Esophagus mucosa (tissue), 1 donor: ENCODE measurements at places on chromosomes 2 and 18. TPM values are rescaled to one million over a fixed set of nuclear protein-coding genes. Genes with fewer than 3 reads are reported as not detected.

Gene EFHD1
- 1.1 TPM for total RNA-seq

Gene FAM110C
- 44.3 TPM for total RNA-seq

Gene SCG2
- total RNA-seq: 0.12 TPM

Gene ANO7
- 0.12 TPM for total RNA-seq

Gene TUBA3E
- total RNA-seq: not detected

Gene FBLN7
- 1.4 TPM for total RNA-seq

Gene SUPT7L
- 11.7 TPM for total RNA-seq

Gene RAB6C
- not detected for total RNA-seq

Gene IL36RN
- total RNA-seq: 64.1 TPM

Gene CDH2
- not detected for total RNA-seq

Gene SLC9A4
- 0.08 TPM for total RNA-seq

Gene CLEC4F
- total RNA-seq: not detected

Gene DSC1
- total RNA-seq: 0.52 TPM

Gene ITGB6
- total RNA-seq: 24.2 TPM

Gene DPYSL5
- total RNA-seq: not detected

Gene AFF3
- 0.96 TPM for total RNA-seq

Gene SPDYA
- 0.92 TPM for total RNA-seq

Gene HOXD12
- not detected for total RNA-seq

Gene PSMA8
- total RNA-seq: not detected

Gene C2orf78
- not detected for total RNA-seq
